T-cell (primary cell): ENCODE measurements at places on chromosomes 1 and 21.

- DNase-seq, result no peak
These were observed 412.1 kb downstream of the LTN1 start for GRCh38 chr21:28580585-28580984.

DNA sequence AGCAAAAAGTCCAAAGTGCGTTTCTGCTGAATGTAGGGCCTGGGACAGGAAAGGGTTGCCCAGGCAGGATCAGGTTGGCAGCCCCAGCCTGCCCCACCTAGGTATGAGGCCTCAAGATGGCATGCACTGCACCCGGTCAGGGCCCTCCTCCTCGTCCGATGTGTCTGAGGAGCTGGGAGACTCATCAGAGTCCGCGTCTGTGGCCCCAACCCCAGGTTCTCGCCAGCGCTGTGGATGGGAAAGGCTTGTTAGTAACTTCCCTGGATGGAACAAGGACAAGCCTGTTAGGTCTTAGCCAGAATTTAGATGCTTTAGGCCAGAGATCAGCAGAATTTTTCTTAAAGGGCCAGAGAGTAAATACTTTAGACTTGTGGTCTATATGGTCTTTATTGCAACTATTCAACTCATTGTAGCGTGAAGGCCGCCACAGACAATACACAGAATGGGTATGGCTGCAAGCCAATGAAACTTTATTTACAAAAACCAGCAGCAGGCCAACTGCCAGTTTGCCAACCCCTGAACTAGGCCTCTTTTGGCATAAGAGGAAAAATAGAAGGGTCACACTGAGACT lies 12.4 kb downstream of the PEA15 start:
- DNase-seq, result no peak

DNA sequence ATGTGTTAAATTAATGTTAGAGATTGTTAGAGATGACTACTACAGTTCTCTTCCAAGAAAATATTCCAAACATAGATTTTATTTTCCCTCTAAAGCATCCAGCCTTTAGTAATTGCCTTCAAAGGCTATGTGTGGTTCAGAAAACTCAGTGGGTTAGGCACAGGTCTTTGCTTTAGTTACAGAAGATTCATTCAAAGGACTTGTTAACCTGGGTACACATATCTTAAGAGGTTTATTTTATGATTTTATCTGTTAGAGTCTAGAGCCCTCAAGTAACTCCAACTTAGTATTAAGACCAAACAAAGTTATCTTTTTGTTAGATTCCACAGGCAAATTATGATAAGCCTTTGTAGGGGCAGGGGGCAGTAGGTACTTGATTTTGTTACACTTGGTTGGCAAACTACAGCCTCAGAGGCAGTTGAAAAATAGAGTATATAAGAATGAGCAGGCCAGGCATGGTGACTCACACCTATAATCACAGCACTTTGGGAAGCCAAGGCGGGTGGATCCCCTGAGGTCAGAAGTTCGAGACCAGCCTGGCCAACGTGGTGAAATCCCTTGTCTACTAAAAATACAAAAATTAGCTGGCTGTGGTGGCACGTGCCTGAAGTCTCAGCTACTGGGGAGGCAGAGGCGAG lies 37.9 kb downstream of the CXADR start:
- no peak for DNase-seq

DNA sequence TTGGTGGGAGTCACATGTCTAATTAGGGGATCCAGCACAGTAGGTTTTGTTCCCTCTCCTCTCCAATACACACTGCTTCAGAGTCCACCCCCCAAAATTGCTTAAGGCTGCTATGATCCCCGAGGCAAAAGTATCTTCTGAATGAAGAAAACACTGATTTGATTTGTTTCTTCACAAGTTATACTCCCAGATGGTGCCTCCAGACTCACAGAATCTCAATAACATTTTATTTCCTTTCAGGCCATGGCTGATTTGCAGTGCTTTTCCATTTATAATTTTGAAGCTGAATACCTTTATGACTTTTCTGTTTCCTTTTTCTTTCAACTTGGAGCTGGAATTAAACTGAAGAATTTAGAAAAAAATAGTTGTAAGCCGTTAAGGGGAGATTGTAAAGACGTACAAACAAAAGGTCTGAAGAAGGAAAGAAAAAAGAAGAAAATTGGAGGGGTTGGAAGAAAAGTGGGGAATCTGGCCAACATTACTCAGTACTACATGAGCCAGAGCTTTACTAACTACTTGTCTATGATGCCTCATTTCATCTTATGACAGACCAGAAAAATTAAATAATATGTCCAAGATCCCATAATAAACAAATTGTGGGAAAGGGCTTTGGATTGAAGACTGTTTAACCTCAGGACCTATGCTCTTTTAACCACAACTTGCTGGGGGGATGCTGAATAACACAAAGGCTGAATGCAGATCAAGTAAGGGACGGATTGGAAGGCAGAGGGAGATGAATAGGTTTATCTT lies 75.9 kb downstream of the NUF2 start:
- DNase-seq, result no peak

DNA sequence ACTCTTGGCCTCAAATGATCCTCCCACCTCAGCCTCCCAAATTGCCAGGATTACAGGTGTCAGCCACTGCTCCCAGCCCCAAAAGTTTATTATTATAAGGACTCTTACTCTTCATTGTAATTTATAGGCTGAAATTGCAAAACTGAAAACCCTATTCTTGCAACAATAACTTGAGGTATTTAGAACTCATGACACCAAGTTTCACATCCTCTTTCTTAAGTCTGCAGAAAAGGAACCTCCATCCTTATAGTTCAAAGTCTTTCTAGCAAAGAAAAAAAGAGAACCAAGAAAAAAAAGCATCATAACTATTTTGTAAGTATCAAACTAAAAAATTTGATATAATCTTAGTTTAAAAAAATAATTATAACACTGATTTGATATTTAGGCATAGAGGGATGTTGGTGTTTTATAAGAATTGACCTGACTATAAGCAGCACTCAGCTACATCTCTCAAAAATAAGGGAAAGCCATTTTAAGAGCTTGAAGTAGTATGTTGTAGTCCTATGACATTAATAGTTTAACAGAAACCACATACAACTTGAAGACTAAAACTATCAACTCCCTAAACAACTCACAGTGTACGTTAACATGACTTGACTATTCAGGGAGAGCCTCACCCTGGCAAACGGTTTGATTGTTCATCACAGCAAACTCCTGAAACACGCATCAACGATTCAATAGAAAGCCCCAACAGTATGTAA lies 122.4 kb downstream of the AKT3 start:
- DNase-seq, result no peak
